T-helper 22 cell (primary cell): ENCODE measurements at places on chromosomes 11 and 22.

- DNase-seq: no peak
Observed at GRCh38 chr11:75276186-75276585, 35.6 kb downstream of the TPBGL start.

GRCh38 chr11:64592656-64593055, 1.6 kb downstream of the SLC22A12 start:
- DNase-seq: no peak

DNA sequence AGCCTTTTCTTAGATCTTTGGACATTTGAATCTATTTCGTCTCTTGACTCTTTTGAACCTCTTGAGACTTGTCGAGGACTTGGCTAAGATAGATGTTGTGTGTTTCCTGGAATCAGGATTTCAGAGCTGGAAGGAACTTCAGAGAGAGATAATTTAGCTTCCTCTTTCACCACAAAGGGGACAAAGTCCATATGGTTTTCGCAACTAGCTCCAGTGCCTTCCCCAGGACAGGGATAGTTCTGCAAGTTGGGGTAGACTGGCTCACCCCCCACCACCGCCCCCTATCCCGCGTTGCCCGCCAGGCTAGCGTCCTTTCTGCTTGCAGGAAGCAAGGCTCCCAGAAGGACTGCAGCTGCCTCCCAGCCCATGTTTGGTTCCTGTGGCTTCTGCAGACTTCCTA, 75.7 kb upstream of the MYO18B start:
- DNase-seq: no peak

- DNase-seq: peak; percentile 70
Observed at GRCh38 chr22:40177738-40178416, at the start of gene TNRC6B. Gene TNRC6B, plus strand, starts transcription at chr22:40177925. Its CDS starts 211 bp downstream, at chr22:40178136.

- DNase-seq: no peak
Observed at GRCh38 chr11:12811861-12812260, 137.6 kb downstream of the TEAD1 start.

GRCh38 chr11:122199661-122200060, 83.6 kb upstream of the BLID start:
- no peak for DNase-seq

GRCh38 chr11:125180413-125181305, 16.1 kb downstream of the PKNOX2 start:
- no peak for DNase-seq

- no peak for DNase-seq
Observed at GRCh38 chr22:17536269-17536668, 27.0 kb upstream of the SLC25A18 start.

DNA sequence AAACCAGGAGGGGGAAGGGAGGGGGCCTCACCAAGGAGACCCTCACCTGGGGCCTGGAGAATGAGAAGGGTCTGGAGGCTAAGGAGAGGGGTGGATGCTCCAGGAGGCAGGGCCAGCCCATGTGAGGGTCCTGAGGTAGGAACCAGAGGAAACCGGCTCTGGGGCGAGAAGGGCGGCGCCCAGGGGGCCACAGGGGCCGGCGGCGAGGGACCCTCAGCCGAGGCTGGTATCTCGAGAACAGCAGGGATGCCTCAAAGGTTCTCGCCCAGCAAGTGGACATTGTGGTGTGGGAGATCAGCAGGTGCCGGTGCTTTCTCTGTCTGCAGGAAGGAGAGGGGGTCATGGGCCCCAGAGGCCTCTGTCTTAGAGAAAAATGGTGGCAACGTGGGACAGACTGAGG, 47.9 kb downstream of the CDKN1C start:
- no peak for DNase-seq

DNA sequence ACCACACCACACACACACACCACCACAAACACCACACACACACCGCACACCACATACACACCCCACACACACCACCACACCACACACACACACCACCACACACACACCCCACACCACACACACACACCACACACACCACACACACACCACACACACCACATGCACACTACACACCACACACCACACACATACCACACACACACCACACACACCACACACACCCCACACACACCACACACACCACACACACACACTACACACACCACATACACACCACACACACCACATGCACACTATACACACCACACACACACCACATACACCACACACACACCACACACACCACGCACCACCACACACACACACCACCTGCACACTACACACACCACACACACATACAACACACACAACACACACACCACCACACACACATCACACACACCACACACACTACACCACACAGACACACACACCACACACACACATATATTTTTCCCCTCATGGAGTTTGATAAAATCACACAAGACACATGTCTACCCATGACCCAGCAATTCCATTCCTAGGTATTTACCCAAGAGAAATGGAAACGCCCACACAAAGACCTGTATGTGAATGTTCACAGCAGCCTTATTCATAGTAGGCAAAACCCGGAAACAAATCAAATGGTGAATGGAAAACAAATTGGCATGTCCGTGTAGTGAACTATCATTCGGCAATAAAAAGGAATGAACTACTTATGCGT, 14.3 kb downstream of the CD5 start:
- DNase-seq: no peak

DNA sequence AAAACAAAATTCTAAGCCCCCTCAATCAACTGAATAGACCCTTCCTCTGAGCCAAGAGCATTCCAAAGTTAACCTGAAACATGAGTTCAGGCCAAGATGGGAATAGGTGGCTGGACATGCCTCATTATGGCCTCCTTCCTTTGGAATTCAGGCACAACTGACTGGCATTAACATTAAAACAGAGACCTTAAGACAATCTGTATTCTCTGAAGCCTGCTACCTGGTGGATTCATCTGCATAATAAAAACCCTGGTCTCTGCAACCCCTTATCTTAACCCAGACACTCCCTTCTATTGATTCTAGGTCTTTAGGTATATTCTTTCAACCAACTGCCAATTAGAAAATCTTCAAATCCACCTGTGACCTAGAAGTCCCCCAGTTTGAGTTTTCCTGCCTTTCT, 66.3 kb downstream of the JRKL start:
- no peak for DNase-seq

GRCh38 chr11:66287211-66287888, 1.6 kb downstream of the YIF1A start:
- no peak for DNase-seq

- DNase-seq: no peak
Observed at GRCh38 chr11:113506893-113507292, 31.7 kb upstream of the DRD2 start.
